HS-27A (cell line): ENCODE measurements at places on chromosomes 6 and 20.

DNA sequence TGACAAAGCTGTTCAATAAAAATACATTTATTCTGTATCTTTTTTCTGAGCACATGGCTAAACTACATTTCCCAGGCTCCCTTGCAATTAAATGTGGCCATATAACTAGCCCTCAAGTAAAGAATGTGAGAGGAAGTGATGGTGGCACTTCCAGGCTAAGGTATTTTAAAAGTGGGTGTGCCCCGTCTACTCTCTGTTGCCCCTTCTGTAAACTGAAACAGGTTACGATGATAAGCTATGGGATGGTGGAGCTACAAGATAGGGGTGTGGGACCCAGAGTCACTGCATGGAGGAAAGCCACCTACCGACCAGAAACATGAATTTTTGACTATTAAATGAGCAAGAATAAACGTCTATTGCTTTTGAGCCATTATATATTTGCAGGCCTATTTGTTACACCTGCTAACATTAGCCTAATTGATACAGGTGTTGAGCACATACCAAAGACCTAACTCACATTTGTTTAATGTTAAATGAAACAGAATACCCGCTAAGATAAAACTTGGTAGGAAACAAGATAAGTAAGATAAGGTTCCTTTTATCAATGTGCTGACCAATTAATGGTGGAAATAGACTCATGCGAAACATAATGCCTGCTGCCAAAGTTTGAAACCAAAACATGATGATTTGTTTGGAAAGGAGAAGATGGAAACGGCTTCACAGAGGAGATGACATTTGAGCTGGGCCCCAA lies 3.1 kb downstream of the FYN start:
- DNase-seq, result no peak

GRCh38 chr6:105991561-105992314 lies 94.4 kb upstream of the PRDM1 start:
- no peak for DNase-seq

DNA sequence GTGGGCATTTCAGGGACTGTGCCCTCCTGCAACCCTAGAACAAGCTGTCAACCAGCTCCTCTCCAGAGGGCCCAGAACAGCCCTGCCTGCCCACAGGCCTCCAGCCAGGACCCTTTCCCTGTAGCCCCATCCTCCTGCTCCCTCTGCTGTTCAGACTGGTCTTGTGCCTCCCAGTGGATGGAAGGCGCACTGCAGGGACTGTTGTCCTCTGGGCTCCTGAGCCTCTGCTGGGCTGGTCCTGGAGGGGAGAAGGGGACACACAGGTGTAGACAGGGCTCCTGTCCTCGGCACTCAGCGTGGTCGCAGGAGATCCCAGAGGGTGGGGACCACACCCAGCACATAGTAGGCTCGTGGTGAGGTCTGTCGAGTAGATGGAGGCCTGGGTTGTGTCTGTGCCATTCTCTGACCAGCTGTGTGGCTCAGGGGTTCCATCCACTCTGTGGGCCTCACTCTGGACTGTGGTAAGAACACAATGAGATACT lies 11.5 kb downstream of the ITPR3 start:
- DNase-seq, result no peak

DNA sequence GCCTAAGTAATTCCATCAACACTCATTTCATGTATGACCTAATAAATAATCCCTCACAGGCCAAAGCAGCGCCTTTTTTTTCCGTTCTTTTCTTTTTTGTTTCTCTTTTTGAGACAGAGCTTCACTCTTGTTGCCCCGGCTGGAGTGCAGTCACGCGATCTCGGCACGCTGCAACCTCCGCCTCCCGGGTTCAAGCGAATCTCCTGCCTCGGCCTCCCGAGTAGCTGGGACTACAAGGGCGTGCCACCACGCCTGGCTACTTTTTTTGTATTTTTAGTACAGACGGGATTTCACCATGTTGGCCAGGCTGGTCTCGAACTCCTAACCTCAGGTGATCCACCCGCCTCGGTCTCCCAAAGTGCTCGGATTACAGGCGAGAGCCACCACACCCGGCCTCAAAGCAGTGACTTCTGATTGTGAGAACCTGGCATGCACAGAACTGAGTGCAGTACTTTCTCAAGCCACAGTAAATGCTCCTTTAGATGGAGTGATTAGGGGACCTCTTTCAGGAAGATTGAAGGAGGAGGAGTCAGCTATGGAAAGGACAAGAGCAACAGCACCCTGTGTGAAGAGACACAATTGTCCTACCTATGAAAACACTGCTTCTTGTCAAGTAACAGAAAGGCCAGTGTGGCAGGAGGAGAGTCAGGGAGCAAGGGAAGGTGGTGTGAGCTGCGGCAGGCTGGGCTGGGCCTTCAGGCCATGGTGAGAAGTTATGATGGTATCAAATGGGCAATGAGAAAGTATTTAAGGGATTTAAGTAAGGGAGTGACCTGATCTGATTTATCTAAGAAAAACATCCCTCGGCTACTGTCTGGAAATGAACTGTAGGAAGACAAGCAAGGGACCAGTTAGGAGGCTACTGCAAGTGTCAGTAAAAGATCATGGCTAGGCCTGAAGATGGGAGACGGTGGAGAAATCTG lies 1.7 kb upstream of the SCAF8 start:
- no peak for DNase-seq

DNA sequence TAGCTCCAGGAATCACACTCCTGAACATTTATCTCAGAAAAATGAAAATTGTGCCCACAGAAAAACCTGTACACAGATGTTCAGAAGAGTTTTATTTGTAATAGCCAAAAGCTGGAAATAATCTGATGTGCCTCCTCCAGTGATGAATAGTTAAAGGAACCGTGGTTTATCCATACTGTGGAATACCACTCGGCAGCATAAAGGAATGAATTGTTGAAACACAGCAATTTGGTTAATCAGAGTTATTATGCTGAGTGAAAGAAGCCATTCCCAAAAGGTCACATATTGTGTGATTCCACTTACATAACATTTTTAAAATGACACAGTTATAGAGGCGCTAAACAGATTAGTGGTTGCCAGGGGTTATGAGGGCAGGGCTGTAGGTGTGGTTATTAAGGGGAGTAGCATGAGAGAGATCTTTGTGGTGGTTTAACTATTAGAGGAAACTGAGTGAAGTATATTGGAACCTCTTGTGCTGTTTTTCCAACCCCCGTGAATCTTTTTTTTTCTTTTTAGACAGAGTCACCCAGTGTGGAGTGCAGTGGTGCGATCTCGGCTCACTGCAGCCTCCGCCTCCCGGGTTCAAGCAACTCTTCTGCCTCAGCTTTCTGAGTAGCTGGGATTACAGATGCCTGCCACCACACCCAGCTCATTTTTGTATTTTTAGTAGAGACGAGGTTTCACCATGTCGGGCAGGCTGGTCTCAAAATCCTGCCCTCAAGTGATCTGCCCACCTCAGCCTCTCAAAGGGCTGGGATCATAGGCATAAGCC lies 26.2 kb downstream of the PSMF1 start:
- DNase-seq, result no peak

DNA sequence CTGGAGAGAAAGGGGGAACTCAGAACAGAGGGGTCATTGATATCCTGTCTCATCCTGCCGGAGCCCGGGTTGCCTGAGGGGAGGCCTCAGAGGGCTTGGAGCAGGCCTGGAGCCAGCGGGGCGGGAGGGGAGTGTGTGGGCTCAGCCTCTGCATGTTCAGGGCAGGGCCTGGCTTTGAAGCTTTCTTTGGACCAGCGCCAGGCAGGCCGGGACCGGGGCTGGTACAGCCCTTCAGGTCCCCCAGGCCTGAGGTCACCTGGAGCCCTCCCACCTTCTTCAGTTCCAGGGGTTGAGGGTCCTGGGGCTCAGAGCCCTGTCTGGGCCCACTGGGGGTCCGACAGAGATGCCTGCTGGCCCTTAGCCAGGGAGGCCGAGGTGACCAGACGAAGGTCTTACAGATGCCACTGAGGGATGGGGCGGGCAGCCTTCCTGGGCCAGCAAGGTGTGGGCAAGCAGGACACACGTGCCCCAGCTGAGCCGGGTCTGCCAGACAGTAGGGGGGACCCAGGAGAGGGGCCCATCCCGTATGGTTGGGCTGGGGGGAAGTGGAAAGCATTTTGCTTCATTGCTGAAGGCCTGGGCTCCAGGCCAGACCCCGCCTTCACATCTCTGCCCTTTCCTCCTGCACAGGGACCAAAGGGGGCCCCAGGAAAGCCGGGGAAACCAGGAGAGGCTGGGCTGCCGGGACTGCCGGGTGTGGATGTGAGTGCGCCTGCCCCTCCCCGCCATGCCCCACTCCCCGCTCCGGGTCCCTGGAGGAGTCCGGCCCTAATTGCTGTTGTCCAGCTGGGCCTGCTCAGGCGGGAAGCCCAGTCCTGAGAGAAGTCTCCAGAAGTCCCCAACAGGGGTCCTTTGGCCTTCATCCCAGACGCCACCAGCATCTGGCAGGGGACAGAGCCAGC lies 2.0 kb downstream of the COL9A3 start:
- DNase-seq, result no peak

GRCh38 chr6:154887051-154887450 lies 108.1 kb upstream of the TIAM2 start:
- DNase-seq, result no peak

DNA sequence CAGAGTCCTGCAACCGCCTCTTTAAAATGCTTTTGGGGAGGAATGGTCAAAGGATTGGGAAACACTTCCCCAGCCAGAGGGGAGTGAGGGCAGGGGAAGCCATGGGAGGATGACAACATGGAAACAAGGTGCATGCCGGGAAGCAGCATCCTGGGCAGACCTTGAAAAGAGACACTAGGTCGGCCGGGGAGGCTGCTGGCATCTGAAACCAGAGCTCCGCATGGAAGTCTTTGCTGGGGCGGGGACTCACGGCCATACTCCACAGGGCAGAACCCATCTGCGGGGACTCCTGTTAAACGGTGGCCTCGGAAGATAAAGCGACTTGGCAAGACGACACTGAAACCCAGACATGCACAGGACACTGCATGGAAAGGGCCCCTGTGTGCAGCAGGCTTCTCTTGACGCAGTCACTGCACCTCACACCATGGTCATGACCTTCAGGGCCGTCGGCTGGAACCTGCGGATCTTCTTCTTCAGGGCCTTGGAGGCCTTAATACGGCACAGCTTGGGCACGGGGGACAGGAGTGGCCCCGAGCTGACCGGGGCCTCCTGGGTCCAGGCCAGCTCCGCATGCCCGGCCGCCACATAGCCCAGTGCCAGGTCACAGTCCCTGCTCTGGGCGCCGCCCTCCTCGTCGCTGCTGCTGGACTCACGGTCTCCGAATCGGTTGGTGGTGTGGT lies 12.4 kb downstream of the DACT2 start:
- DNase-seq, result no peak

DNA sequence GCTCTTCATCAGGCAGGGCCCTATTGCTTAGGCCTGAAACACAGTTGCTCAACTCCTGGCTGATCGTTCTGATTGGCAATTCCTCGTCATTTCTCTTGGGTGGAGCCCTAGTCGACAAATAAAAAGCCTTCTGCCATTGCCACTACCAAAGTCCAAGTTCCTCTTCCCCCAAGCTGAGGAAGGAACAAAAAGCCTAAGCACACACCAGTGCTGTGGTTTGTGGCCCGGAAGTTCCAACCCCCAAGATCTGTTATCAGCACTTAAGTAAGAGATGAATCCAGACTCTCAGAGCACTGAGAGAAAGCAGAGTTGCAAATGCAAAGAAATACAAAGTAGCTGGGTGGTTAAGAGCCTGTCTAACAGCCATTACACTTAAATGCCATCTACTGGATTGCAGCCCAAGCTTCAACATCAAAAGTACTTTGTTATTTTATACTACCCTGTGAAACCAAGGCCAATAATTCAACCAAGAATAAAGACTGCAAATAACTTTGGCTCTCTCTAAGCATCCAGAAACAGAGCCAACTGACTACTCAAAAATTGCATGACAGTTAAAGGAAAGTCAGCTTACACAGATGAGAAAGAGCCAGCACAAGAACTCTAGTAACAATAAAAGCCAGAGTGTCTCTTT lies 1024.0 kb downstream of the GRIK2 start:
- DNase-seq, result no peak

DNA sequence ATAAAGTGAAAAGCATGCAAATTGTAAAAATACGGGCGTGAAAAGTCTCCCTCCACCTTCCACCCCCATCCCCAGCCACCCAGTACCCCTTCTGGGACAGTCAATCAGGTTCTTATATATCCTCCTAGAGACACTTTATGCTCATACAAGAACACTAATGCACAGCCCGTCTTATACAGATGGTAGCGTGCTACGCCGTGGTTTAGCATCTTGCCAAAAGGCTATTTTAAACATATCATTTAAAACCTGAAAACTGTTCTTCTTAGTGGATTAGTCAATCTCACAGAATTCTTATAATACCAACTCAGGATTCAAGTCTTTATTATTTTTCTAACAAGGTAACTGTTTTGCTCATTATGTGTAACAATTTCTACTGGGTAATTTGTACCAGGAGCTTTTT lies 57.2 kb upstream of the MRPS10 start:
- DNase-seq, result no peak

- DNase-seq, result no peak
Observed at GRCh38 chr6:46501136-46502089, 10.2 kb upstream of the RCAN2 start.

DNA sequence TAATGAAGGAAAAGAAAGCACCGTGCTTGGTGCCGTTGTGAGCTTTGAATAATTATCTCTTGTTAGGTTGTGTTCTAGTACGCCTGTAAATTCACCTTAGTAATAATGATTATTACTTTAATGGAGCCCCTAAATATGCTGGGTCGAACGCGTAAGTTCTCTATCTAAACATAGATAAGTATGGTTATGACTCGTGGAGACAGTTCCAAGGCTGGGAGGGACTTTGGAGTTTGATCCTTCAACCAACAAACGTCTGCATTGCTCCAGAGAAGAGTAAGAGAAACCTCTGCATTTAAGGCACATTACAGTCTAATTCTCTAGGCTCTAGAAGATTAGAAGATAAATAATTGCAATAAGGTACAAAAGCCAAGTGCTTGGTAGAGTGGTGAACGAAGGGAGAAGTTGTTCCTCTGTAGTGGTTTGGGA lies 514 bp downstream of the ACOT13 start:
- no peak for DNase-seq

DNA sequence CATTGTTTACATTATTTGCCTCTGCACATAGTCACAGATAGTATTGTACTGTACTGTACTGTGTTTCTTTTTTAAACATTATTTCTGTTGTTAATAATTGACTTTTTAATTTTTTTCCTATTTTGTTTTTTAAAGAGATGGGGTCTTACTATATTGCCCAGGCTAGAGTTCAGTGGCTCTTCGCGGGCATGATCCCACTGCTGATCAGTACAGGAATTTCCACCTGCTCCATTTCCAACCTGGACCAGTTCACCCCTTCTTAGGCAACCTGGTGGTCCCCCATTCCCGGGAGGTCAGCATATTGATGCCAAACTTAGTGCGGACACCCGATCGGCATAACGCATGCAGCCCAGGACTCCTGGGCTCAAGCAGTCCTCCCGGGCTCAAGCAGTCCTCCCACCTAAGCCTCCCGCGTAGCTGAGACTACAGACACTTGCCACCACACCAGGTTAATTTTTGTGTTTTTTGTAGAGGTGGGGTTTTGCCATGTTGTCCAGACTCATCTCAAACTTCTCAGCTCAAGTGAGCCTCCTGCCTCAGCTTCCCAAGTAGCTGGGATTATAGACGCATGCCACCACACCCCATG lies 47.5 kb downstream of the PTPN1 start:
- no peak for DNase-seq

- DNase-seq, result no peak
Observed at GRCh38 chr20:62352402-62353288, 14.5 kb downstream of the LAMA5 start.
